Hematopoietic multipotent progenitor cell treated with erythropoietin and hydrocortisone succinate and interleukin-3 and kit ligand, for 8 days (in vitro differentiated cells): ENCODE measurements at places on chromosomes 11 and 22.

DNA sequence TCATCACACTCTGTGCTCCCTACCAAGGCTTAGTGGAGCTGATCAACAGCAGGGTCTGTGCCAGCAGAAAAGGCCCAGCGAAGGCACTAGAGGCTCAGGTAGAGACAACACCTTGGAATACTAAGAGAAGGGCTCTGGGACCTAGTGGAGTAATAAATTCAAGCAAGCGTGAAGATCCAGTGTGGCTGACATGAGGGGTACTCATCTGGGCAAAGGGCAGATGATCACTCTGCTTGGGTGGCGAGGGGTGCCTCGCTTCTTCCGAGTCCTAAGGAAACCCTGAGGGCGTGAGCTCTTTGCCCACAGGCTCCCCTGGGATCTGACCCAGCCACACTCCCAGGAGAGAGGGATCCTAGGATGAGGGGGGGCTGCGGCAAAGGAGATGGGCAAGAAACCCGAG, 3.5 kb upstream of the TPBGL start:
- no peak for DNase-seq

GRCh38 chr22:37259540-37260029, 15.5 kb upstream of the RAC2 start:
- peak; percentile 48 for DNase-seq

- peak; percentile 80 for DNase-seq
Measured at GRCh38 chr11:61963282-61964057, 4.0 kb downstream of the FTH1 start.

GRCh38 chr22:45995405-45996101, 18.6 kb upstream of the WNT7B start:
- DNase-seq = no peak

GRCh38 chr11:47225552-47226400, 11.0 kb downstream of the DDB2 start:
- no peak for DNase-seq

- DNase-seq = no peak
Measured at GRCh38 chr11:82750643-82751139, 17.0 kb upstream of the FAM181B start.
